ENCODE measurements at places on chromosomes 12 and 14.

GRCh38 chr12:121036810-121037326 lies 2.2 kb downstream of the OASL start:
- DNase-seq, result no peak

DNA sequence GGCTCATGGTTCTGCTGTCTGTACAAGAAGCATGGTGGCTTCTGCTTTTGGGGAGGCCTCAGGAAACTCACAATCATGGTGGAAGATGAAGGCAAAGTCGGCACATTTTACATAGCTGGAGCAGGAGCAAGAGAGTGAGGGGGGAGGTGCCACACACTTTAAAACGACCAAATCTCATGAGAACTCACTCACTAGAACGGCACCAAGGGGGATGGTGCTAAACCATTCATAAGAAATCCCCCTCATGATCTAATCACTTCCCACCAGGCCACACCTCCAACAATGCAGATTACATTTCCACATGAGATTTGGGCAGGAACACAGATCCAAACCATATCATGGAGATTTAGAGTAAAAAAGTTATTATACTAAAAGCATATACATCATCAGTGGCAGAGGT lies 13.6 kb upstream of the LEMD3 start:
- DNase-seq, result no peak

- DNase-seq, result no peak
Measured at GRCh38 chr12:52130711-52131110, 51.2 kb downstream of the SMIM41 start.

- no peak for DNase-seq
Measured at GRCh38 chr12:107654873-107655272, 30.7 kb upstream of the PWP1 start.

- no peak for DNase-seq
Measured at GRCh38 chr12:78863482-78864402, 832 bp upstream of the SYT1 start.

DNA sequence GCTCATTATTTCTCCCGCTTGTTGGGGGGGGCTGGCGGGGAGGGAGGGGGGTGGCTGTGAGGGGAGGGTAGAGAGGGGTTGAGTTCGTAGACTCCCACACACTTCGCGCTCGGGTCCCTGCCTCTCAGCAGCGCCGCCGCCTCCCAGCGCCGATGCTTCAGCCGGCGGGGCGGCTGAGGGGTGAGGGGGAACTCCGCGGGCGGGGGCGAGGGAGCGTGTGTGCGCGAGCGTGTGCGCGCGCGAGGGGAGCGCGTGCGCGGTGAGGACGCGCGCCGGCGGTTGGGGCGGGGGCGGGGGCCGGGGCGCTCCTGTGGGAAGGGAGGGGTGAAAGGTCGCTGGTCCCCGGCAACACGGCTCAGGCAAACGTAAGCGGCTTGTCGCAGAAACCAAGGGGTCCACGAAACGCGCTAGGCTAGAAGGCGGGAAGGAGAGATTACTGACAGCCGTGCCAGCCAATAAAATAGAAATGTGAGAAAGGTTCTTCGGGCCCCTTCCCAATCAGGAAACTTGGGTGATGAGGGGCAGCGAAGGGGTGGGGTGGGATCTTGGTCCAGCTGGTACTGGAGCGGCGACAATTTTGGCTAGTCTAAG lies 343 bp upstream of the NOVA1 start:
- DNase-seq, result no peak

DNA sequence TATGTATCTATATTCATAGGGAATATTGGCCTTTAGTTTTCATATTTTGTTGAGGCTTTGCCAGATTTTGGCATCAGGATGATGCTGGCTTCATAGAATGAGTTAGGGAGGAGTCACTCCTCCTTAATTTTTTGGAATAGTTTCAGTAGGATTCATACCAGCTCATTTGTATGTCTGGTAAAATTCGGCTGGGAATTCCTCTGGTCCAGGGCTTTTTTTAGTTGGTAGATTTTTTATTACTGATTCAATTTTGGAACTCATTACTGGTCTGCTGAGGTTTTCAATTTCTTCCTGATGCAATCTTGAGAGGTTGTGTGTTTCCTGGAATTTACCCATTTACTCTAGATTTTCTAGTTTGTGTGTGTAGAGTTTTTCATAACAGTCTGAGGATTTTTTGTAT lies 175.2 kb downstream of the EPS8 start:
- DNase-seq, result no peak

GRCh38 chr14:74924061-74924460 lies 1.0 kb upstream of the RPS6KL1 start:
- no peak for DNase-seq

GRCh38 chr12:116393859-116394650 lies 116.6 kb upstream of the MED13L start:
- no peak for DNase-seq

- no peak for DNase-seq
Measured at GRCh38 chr14:29668201-29668600, 259.4 kb downstream of the PRKD1 start.

DNA sequence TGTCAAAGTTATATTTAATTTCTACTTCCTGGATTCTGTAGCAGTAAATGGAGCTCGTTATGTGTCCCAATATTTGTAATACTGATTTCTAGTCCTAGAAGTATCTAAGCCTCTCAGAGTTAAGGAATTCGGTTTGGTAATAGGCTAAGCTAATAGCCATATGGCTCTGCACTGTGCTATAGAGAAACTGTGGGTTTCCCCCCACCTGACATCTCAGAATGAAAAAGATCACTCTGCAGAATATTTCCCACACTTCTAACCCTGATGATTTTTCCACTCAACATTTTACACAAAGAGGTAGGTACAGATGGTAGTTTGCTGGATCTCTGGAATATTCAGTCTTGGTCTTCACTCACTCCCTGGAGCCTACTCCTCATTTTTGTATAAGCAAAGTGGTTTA lies 71.2 kb downstream of the BORCS5 start:
- DNase-seq, result no peak

GRCh38 chr12:9673404-9674225 lies 4.1 kb downstream of the CLEC2D start:
- DNase-seq, result peak; percentile 55

DNA sequence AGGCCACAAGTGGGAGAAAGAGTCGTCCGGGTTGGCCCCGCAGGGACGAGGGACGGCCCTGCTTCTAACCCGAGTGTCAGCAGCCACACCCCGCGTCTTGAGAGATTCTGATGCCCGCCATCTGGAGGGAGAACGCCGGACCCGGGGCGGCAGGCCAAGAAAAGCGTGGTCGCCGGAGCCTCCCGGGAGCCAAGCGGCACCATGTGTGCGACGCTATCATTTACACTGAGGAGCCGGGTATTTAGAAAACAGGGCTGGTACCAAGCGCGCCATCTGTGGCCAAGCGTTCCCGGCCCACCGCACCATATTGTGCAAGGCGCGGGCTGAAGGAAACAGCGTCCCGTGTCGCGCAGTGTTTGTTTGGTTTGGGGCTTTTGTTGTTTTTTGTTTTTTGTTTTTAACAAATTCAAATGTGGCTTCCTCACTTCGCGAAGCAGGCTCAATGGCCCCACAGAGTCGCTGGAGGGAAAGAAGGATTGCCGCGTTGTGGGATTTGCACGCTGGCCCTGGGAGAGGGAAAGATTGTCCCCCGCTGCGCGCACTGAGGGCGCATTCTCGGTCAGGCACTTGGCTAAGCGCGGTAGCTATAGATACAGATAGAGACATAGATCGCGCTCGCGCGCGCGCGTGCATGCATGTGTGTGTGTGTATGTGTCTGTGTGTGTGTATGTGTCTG lies 153.8 kb downstream of the BCL11B start:
- DNase-seq, result no peak

GRCh38 chr14:105076296-105076804 lies 11.1 kb upstream of the GPR132 start:
- DNase-seq, result no peak

GRCh38 chr12:105090361-105090760 lies 6.1 kb upstream of the ALDH1L2 start:
- no peak for DNase-seq

- no peak for DNase-seq
Measured at GRCh38 chr12:123696646-123697045, 15.5 kb upstream of the ATP6V0A2 start.

DNA sequence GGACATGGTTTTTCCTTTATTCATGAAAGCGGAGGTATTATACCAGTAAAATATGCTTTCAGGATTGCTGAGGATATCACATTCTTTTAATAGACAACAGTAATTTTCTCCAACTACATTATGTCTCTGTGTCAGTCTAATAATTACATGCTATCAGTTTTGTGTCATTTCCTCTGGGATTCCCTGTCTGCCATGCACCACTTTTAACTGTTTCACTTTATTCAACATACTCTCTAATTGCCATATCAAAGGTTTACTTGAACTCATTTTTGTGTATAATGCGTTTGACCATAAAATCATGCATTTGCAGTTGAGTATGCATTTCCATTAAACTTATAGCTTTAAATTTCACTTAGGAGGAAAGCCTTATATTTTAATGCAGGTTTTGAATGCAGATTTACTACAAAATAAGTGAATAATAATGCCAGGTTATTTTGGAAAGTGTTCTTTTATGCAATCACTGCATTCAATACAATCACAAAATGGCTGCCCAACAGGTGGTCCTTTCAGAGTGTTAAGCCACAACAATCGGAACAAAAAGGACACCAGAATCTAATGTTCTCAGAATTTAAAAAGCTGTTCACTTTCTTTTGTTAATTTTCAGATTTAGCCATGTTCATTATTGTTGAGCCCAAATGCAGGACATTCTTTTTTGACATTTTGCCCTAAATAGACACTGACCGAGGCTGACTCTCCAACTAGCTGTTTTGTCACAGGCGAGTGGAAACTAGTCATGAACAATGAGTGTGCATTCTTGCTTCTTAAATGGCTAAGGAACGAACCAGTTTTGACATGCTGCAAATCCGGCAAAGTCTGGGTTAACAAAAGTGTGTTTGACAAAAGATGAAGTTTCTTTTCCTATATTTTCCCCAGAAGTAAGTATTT lies 40.9 kb downstream of the MBIP start:
- DNase-seq, result no peak

GRCh38 chr14:59483819-59484638 lies at the start of the genes JKAMP and L3HYPDH:
TSS of gene JKAMP (plus strand) at chr14:59484517. CDS start at chr14:59484590, 73 bp downstream.
TSS of gene L3HYPDH (minus strand) at chr14:59484408. CDS start at chr14:59484316, 92 bp downstream.
- peak; percentile 95 for DNase-seq

DNA sequence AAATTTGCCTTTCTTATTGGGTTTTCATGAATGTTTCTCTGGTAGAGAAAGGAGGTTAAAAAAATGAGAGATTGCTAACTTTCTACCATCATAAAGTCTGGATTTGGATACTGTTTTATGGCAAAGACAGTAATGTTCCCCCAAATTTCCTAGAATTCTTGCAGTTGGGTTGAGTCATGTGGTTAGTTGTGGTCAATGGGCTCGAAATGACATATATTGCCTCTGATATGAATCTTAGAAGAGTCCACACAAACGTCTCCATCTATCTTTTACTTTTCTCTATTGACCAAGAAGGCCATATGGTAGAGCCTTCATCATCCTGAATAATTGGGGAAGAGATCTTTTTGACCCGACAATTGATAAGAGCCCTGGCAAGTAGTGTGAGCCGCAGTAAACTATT lies 119.5 kb upstream of the PMCH start:
- no peak for DNase-seq

- no peak for DNase-seq
Measured at GRCh38 chr12:91785655-91786498, 359.8 kb downstream of the BTG1 start.

DNA sequence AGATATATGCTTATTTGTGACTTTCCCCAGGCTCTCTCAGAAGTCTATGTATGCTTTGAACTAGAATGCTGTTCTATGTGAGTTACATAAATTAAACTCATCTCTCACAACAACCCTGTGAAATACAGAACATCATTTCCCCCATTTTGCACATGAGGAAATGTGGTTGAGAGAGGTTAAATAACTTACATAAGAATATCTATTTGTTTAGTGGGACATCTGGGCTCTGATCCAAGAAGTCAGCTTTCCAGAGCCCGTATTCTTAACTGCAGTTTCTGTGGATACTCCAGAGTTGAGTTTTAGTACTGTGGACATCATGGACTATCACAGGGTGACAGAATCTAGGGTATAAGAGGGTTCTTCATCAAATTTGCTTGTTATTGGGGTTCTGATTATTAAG lies 242.5 kb upstream of the ARHGAP5 start:
- no peak for DNase-seq

DNA sequence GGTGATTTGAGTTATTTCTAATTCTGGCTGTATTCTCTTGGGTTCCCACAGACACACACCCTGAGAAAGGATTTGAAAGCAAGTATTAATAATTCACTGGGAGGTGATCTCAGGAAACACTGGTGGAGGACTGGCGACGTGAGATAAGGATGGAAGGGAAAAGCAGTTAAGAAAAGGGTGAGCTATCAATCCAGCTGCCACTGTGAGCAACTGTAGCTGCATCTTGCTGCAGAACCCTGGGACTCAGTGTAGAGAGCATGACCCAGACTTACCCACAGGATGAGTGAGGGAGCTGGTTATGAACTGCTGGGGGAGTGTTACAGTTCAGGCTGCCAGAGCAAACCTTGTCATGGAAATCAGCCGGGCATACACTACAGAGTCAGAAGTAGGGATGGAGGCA lies 71.9 kb downstream of the RESF1 start:
- no peak for DNase-seq

GRCh38 chr12:11885261-11886038 lies 185.3 kb upstream of the BCL2L14 start:
- DNase-seq, result no peak

- no peak for DNase-seq
Measured at GRCh38 chr12:32859389-32859788, 37.2 kb downstream of the PKP2 start.

DNA sequence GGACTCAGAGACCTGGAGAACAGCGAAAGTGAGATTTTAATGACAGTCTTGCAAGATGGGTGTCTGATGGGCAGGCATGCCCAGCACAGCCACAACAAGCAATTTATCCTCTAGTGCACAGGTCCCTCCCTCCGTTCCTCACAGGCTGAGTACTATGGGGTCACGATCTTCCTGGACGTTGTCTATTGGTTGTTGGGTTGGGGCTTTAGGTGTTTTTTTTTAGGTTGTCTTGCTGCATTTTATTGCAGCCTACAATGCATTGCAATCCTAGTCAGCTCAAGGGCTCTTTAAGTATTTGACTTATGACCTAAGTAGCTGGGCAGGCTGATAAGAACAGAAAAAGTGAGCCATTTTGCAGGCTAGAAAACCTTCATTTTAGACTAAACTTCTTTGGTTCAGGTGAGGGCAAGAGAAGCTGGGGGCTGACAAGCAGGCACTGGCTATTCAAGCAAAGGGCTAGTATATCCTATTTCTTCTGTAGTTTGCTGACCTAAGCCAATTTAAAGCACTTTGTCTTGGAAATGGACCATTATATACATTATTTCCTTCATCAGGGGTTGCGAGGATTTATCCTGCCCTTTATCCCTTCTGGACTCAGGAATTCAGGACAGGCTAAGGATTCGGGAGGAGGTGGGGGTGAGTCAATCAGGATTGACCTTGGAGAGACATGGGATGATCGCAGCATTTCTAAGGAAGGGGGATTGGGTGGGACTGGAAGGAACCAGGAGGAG lies 6.0 kb downstream of the KRT7 start:
- DNase-seq, result no peak

GRCh38 chr14:79639613-79640012 lies 571.7 kb downstream of the DIO2 start:
- DNase-seq, result no peak

Data from T-helper 22 cell (primary cell).